IPS DF 6.9 (cell line): ENCODE measurements at places on chromosomes 12 and 14.

- no peak for DNase-seq
Measured at GRCh38 chr14:38517426-38517825, 261.5 kb upstream of the CLEC14A start.

- DNase-seq = no peak
Measured at GRCh38 chr12:118432812-118433545, 56.6 kb downstream of the SUDS3 start.

- no peak for DNase-seq
Measured at GRCh38 chr12:108773798-108774788, 42.8 kb upstream of the CORO1C start.

- DNase-seq = no peak
Measured at GRCh38 chr14:95496111-95496681, 20.3 kb downstream of the SYNE3 start.

- DNase-seq = no peak
Measured at GRCh38 chr14:60640859-60641741, 8.2 kb downstream of the SIX1 start.
